Kasumi-1 (cell line): ENCODE measurements at places on chromosomes 6 and 20.
A peak's percentile ranks its signal among the peaks of the same experiment; 100 is the strongest.

GRCh38 chr6:105897131-105897530 lies 189.0 kb upstream of the PRDM1 start:
- DNase-seq, result no peak

DNA sequence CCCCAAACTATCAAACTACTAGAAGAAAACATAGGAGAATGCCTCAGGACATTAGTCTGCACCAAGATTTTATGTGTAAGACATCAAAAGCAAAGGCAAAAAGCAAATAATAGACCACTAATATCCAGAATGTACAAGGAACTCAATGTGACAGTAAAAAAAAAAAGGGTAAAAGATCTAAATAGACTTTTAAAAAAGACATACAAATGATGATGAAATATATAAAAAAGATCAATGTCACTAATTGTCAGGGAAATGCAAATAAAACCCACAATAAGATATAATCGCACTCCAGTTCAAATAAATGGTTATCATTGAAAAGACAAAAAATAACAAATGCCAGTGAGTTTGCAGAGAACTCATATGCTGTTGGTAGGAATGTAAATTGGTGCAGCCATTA lies 118.3 kb upstream of the DUSP22 start:
- DNase-seq, result no peak

GRCh38 chr6:10465629-10466499 lies 51.0 kb upstream of the TFAP2A start:
- peak; percentile 54 for DNase-seq

DNA sequence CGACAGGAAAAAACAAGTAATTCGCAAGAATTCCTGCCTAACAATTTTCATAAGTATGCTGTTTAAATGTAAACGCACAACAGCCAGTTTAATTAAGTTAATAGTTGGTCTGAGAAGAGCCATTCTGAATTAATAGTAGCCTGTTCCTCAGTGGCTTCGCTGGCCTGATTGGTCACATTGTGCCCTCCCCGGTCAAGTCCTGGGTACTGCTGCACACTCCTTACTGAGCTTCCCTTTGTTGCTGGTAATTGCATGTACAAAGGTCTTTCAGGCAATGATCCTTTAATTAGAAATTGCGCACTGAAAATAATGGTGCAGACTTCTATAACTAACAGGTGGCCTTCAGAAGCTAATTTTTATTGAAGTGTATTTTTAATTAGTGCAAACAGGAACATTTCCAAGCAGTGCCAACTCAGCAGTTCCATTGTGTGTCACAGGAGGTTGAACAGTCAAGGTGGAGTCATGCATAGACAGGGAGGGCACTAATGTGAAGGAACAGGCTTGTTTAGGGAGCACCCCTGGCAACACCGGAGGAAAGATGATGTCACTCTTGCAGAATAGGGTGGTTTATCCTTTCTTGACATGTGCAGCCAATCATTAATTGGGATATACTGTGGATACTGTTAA lies 92.6 kb upstream of the SLC22A23 start:
- DNase-seq, result no peak

DNA sequence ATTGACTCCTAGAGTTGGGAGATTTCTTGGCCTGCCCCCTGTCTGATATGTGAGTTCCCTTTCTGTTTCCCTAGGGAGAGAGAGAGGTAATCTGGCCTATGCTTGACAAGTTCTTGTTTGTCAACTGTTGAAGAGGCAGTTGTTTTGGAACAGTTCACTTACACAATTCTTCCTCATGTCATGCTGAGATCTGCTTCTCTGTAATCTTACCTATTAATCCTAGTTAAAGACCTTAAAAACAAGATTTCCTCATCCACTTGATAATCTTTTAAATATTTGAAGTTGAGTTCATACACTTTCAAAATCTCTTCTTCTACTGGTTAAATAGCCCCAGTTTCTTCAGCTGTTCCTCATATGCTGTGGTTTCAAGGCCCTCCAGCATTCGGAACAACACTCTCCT lies 89.9 kb downstream of the FIG4 start:
- no peak for DNase-seq

DNA sequence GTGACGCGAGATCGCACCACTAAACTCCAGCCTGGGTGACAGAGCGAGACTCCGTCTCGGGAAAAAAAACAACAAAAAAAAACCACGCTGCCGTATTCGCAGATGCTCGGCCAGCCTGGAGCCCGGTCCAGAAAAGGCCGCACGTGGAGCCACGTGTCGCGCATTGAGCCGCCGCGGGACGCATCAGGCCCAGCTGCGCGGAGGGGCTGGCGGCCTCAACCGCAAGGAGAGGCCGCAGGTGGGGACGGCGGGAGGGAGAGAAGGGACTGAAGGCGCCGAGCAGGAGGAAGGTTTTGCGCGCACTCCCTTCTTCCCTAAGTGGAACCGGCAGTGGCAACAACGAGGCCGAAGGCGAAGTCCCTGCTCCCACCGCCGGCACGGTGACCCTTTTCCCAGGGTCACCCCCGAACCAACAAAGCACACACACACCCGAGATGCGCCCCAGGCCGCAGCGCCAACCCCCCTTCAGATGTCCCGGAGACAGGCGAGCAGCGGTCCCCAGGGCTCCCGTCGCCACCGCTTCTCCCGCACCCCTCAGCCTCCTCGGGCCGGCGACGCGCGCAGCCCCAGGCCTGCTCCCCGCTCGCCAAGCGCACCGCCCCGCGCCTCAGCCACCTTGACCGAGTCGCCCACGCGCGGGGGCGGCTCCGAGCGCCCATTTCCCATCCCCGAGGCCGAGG lies 681 bp downstream of the SYCP2 start:
- DNase-seq, result no peak

DNA sequence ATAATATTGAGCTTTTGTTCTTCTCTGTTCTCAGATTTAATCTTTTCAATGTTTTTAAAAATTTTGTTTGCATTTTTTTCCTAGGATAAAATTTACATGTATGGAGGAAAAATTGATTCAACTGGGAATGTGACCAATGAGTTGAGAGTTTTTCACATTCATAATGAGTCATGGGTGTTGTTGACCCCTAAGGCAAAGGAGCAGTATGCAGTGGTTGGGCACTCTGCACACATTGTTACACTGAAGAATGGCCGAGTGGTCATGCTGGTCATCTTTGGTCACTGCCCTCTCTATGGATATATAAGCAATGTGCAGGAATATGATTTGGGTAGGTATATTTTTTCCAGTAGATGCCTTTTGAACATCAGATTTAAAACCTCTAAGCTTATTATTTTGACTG lies 89.8 kb downstream of the ATRN start:
- no peak for DNase-seq

GRCh38 chr6:115634887-115635286 lies 425.8 kb downstream of the FRK start:
- no peak for DNase-seq

GRCh38 chr6:138231381-138231886 lies 13.1 kb upstream of the PBOV1 start:
- DNase-seq, result no peak

- DNase-seq, result no peak
Observed at GRCh38 chr6:24721461-24722215, 2.7 kb upstream of the C6orf62 start.

GRCh38 chr6:83006270-83006905 lies 59.3 kb downstream of the UBE3D start:
- no peak for DNase-seq

DNA sequence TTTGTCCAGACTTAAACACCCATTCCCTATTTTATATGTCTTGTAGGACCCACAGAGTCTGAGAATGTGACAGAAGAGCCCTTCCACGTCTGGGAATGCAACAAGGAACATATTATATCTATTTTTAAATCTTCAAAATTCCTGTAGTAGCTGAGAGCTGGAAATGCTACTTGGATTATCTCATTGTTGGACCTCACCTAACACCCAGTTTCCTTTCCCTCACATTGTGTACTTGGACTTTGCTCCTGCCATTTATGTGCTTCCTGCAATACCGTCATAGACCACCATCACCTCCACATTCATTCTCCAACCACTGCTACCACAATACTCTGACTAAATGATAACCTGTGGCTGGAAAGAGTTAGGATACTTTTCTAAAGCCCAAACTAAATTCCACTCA lies 335.4 kb downstream of the COL12A1 start:
- DNase-seq, result peak; percentile 1

GRCh38 chr6:145118224-145118623 lies 617.1 kb downstream of the EPM2A start:
- DNase-seq, result no peak

GRCh38 chr6:38775870-38776269 lies 60.8 kb downstream of the DNAH8 start:
- DNase-seq, result no peak

- no peak for DNase-seq
Observed at GRCh38 chr6:108684771-108685329, 124.1 kb downstream of the FOXO3 start.

GRCh38 chr6:156961282-156961892 lies 184.2 kb downstream of the ARID1B start:
- DNase-seq, result no peak

DNA sequence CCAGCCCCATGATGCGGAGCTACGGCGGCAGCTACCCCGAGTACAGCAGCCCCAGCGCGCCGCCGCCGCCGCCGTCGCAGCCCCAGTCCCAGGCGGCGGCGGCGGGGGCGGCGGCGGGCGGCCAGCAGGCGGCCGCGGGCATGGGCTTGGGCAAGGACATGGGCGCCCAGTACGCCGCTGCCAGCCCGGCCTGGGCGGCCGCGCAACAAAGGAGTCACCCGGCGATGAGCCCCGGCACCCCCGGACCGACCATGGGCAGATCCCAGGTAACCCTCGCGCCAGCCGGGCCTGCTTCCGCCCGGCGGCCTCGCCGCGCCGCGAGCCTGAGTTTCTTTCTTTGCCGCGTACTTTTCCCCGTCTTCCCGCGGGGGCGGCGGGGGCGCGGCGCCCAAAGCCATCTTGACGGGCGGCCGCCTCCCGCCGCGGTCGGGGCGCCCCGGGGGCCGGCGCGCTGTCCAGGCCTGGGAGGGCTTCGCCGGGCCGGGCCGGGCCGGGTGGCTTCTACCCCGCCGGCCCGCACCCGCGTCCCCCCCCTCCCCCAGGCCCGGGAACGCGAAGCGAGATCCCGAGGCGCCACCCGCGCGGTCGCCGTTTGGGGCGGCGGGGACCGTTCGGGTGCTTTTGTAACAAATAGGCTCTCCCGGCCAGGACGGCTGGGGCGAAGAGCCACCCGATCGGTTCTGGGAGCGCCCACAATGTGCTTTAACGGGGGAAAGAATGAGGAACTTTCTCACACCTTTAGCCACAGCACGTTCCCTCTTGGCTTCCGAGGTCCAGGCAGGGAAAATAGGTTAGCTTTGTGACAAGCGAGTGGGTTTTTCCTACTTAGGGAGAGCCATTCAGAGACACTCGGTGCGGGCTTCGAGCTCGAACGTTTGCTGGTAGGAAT lies 2.3 kb downstream of the ARID1B start:
- peak; percentile 19 for DNase-seq

GRCh38 chr20:22581437-22582385 lies 2.7 kb downstream of the FOXA2 start:
- DNase-seq, result no peak

- DNase-seq, result no peak
Observed at GRCh38 chr6:130027948-130028347, 9.6 kb downstream of the L3MBTL3 start.

DNA sequence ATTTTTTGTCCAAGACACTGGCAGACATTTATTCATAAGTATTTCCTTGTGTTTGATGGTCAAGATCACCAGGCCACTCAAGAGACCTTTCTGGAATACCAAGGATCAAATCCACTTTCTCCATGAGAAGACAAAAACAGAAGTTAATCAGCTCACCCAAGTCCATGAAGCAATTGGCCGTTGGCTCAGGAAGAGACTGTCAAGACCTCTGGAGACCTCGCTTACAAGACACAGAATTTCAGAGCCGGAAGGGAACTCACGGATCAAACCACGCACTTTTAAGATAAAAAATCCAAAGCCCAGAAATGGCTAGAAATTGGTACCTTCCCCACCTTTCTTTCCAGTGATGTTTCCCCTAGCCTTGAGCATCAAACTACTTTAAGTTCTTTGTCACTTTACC lies 3.3 kb downstream of the TRERF1 start:
- DNase-seq, result peak; percentile 36

GRCh38 chr6:47733879-47734558 lies 35.6 kb downstream of the ADGRF4 start:
- peak; percentile 48 for DNase-seq
